ENCODE measurements at places on chromosomes 5 and 9.

GRCh38 chr9:14412775-14413174, 98.8 kb upstream of the NFIB start:
- DNase-seq = no peak

- DNase-seq = no peak
Measured at GRCh38 chr5:14268738-14269137, 125.6 kb downstream of the TRIO start.

- DNase-seq = peak; percentile 55
Measured at GRCh38 chr5:157670662-157671591, at the start of gene C5orf52. C5orf52 (plus strand) TSS chr5:157671533; CDS start chr5:157671615, 82 bp downstream.

DNA sequence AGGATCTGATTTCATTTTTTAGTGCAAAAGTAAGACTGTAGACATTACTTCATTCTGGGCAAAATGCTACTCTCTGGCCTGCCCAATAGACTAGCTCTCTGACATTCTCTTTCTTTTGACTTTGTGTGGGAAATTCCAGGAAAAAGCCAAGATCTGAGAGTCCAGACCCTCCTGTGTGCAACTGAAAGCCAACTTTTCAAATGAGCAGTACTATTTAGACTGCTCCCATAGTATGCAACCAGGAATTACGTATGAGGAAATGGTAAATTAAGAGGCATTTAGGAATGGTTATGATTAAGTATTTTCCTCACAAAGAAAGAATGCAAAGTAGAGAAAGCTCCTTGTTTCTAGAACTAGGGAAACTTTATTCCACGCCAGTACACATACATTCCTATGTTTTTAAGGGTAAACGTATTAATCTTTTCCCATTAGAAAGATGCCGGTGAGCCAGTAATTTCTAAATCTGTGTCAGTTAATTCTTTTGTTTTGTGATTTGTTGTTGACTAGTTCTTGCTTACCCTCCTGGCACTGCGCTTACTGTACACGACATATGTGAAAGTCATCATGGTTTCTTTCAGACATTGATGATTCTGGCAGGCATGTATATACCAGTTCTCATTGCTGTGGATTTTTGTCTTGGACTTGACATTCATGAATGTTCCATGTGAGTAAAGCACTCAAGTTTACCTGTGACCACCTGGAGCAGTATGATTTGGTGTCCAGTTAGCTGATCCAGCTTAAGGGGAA, 56.0 kb downstream of the AOPEP start:
- no peak for DNase-seq

GRCh38 chr5:31860278-31860677, 221.3 kb downstream of the PDZD2 start:
- DNase-seq = no peak

DNA sequence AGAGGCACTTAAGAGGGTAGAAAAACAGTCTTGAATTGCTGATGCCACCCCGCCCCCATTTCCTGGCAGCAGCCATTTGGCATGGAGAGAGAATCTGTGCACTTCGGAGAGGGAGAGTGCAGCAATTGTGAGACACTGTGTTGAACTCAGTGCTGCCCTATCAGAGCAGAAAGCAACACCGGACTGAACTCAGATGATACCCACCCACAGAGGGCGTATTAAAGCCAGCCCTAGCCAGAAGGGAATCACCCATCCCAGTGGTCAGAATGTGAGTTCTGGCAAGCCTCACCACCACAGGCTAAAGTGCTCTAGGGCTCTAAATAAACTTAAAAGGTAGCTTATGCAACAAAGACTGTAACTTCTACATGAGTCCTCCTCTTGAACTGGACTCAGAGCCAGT, 88.4 kb upstream of the RGS7BP start:
- DNase-seq = no peak

DNA sequence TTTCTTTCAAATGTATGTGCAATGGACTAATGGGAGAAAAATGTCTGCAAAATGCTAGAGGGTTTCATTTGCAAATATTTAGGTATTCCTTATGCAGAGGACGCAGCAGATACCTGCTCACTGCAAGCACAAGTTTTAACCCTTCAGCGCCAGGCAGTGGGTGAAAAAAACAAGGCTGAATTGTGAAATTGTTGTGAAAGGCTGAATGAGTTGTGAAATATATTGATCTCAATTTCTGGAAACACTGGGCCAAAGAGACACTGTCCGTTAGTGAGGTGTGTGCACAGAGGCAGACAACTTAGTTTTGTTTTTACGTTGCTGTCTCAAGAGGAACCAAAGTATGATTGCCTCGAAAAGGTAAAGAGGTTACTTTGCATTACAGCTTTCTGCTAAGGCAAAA, 18.8 kb downstream of the FUBP3 start:
- no peak for DNase-seq

DNA sequence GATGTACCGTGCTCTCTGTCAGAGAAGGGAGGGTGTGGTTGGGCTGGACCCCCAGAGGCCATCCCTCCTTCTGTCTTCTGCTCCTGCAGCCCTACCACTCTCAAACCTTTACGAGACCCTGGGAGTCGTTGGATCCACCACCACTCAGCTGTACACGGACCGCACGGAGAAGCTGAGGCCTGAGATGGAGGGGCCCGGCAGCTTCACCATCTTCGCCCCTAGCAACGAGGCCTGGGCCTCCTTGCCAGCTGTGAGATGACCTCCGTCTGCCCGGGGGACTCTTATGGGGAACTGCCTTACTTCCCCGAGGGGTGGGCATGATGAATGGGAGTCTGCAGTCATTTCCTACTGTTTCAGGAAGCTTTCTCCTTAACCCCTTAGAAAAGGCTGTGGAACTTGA, 17.5 kb downstream of the TGFBI start:
- no peak for DNase-seq

DNA sequence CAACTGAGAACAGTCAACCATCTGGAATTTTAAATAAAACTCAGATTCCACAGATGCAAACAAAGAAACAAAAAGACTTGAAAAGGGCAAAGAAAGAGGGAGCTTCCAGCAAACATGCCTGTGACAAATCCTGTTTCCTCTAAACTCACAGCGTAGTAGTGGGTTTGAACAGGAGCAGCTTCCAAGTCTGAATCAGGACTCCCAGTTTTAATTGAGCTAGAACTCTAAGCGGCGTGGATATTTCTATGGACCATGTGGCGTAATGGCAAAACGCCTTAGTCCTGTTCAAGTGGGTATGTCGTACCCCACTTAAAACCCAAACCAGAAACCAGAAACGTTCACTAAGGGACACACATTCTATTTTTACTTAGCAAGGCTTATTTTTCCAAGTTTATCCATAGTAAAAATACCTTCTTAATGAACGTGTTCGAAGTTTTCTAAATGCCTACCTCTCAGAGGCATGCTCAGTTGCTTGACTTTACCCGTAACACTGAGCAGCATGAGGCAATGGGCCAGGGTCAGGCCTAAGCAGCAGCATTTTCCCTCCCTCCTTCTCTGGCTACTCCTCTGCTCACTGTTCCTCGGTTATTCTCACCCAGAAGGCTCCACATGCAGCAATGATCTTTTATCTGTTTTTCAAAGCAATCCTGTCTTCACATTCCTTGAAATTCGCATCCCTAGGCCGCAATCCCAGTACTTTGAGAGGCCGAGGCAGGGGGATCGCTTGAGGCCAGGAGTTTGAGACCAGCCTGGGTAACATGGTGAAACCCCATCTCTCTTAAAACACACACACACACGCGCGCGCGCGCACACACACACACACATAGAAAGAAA, 77.9 kb downstream of the FNBP1 start:
- DNase-seq = no peak

GRCh38 chr5:37838152-37838932, 1.5 kb downstream of the GDNF start:
- no peak for DNase-seq

- DNase-seq = no peak
Measured at GRCh38 chr5:6194906-6195612, 183.3 kb downstream of the MED10 start.

DNA sequence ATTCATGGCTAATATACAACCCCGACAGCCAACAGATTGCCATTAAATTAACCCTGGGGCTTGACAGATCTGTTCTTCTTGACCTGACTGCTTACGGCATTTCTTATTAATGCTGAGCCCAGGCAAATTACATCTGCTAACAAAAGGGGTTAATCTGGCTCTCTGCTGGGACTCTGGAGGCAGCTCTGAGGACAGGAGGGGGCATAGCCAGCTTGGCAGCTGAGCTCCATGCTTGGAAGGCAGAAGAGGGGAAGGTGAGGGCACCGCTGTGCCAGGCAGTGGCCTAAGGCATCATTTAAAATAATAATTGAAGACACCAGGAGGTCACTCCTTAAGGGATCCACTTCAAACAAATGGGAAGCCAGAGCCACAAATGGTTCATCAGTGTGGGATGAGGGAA, 126.0 kb upstream of the GPR151 start:
- DNase-seq = peak; percentile 11

GRCh38 chr9:124880501-124880900, 18.6 kb downstream of the ARPC5L start:
- no peak for DNase-seq
